ENCODE measurements at places on chromosomes 12 and 14.

DNA sequence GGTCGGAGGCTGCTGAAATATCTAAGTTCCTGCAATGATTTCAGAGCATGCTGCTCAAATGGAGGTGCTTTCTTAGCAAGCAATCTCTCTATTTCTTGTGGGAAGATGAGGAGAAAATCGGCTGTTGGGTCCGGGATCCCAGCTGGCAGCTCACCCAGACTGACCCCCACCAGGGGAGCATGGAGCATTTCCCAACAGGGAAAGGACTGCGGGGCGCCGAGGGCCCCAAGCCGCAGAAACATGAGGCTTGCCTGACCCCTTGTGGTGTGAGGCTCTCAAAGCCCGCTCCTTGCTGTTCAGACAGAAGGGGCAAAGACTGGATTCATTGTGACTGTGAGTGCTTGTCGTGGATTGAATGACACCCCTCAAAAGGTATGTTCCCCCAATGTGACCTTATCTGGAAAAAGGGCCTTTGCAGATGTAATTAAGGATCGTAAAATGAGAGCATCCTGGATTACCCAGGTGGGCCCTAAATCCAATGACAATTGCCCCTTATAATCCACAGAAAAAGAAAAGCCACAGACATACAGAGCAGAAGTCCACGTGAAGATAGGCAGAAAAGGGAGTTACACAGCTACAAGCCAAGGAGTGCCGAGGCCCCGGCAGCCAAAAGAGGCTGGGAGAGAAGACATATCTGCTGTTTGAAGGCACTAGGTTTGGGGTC, 116.3 kb upstream of the VASH1 start:
- DNase-seq, result no peak

- DNase-seq, result no peak
These were observed 235.1 kb downstream of the NRXN3 start for GRCh38 chr14:78405079-78405856.

- no peak for DNase-seq
These were observed 136.7 kb upstream of the LRIG3 start for GRCh38 chr12:59056966-59057365.

- DNase-seq, result no peak
These were observed 36.6 kb upstream of the ATP2B1 start for GRCh38 chr12:89745286-89745685.

GRCh38 chr12:19402743-19403431, 36.4 kb upstream of the AEBP2 start:
- no peak for DNase-seq

- peak; percentile 33 for DNase-seq
These were observed 21.0 kb downstream of the RPGRIP1 start for GRCh38 chr14:21300892-21301291.

GRCh38 chr12:90839346-90839745, 115.6 kb downstream of the CCER1 start:
- DNase-seq, result no peak

- no peak for DNase-seq
These were observed 273.9 kb downstream of the BTG1 start for GRCh38 chr12:91871751-91872150.

GRCh38 chr14:102591372-102591943, 991 bp upstream of the RCOR1 start:
- DNase-seq, result peak; percentile 32

GRCh38 chr12:113089839-113090238, 33.3 kb downstream of the DTX1 start:
- no peak for DNase-seq

DNA sequence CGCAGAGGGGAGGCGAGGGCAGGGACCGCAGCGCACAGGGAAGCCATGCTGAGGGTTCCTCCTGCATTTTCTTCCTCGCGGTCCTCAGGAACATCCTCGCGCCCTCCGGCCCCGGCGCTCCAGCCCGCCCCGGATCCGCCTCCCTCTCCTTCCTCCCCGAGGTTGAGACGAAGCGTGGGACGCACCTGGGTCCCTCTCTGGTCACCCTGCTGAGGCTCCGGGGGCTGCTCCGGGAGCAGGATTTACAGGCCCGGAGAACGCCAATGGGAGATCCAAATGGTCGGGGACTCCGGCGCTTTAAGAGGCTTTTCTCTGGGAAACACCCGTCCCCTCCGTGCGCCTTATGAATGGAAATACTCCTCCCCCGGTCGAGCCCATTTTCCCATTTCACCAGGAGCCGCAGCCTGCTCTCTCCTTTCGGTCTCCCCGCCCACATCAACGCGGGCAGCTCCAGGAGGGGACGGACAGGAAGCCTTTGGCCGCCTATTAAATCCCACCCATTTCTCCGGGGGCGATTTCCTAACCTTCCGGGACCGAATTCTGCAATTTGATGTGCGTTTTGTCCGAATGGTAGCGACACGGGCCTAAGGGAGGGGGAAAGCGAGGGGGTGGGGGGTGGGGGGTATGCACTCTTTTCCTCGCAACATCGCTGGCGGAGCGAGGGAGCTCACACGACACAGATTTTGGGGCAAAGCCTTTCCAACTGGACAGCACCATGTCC, at the start of gene UNC79:
Gene UNC79 (plus strand): TSS at position 625 of the 721 bp plus-strand sequence. CDS start 91 bp downstream, at position 716.
- DNase-seq, result no peak

DNA sequence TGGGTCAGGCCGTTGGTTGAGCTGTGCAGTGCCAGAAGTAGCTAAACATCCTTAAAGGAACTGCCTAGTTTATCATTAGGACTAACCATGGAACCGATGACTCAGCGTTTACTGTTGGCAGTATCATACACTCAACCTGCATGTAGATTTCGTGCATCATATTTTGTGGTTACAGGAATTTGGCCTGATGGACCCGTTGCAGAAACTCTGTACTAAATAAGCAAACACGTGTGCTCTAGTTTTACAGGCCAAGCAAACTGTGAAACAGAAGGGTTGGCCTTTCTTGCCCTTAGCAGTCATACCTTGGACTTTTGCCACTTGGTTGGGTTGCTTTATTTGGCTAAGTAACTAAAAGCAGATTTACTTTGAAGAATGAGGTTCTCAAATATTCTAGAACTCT, 35.6 kb downstream of the DGLUCY start:
- no peak for DNase-seq

- peak; percentile 75 for DNase-seq
These were observed 43.5 kb downstream of the ERH start for GRCh38 chr14:69354383-69355153.
